ENCODE measurements at places on chromosomes 7 and 10.

DNA sequence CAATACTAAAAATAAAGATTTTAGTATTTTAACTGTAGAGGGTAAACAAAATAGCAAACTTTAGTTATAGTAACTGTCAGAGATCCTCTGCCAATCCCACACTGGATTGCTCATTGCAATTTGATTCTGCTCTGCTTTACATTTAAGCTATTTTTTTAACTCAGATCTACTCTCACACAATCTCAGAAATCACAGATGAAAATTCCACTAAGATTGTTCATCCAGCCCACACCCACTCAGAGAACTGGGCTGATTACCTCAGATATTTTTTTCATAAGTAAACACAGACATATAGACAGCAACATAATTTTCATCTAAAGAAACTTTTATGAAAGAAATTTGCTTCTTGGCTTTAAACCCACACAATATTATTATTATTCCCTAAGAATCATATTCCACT lies 7.0 kb downstream of the OSBPL3 start:
- no peak for DNase-seq

GRCh38 chr10:116781370-116781884 lies 39.1 kb upstream of the HSPA12A start:
- DNase-seq: no peak

DNA sequence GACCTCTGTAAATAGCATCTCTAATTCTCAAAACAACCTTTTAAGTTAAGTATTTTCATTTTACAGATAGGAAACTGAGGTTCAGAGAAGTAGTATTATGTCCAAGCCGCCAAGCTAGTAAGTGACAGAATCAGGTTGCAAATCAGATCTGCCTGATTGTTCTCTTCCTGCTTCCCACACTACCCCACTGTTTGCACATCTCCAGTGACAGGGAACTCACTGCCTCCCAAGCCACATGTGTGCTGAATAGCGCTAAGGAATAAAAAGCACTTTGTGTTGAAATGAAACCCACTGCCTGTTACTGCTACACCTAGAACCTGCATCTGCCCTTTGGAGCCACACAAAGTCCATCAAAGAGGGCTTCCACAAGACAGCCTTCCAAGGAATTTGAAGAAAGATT lies 45.1 kb upstream of the WDR11 start:
- DNase-seq: no peak

DNA sequence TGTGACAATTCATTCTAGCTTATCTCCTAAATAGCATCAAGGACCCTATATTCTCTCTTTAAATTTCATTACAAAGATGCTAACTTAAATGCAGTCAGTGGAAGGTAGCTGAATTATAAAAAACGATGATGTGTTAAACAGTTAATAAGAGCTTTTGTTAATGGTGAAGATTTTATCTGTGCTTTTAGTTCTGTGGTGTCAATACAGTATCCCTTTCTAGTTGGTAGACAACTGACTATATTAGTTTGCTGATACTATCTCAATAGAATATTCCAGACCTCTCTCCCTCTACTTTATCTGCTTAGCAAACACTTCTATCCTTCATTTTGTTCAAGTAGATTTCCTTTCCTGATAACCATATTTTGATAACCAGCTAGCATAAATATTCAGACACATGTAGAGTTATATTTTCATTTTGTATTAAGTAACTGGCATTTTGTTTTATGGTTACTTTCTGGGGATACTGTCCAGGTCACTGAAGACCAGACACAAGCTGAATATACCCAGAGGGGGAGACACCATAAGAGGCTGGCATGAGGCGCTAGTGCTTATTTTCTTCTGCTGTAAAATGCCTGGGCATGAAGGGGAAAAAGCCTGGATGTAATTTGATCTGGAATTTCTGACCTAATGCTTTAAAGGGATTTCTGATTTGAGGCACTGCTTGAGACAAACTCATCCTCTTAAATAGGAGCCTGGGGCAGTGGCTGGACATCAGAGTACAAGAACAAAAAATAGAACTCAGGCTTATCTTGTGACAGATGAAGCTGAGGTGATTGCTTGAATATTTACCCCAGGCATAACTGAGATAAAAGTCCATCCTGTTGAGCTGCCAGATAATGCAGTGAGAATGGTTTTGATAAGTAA lies 197.5 kb downstream of the MALRD1 start:
- no peak for DNase-seq

DNA sequence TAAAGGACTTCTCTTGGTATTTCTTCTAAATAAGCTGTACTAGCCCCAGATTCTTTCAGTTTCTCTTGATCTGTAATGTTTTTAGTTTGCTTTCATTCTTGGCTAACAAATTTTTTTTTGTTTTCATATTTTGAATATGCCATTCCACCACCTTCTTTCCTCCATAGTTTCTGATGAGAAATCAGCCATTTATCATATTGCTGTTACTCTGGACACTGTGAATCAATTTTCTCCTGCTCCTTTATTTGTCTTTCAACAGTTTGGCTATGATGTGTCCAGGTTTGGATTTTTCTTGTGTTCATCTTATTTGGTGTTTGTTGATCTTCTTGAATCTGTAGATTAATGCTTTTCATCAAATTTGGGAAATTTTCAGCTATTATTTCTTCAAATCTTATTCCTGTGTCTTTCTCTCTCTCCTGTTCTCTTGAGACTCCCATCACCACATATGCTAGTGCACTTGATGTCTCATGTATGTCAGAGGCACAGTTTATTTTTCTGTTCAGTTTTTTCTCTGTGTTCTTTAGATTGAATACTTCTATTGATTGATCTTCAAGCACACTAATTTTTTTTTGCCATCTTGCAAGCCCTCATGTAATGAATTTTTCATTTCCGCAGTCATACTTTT lies 15.0 kb downstream of the ELFN1 start:
- no peak for DNase-seq

- no peak for DNase-seq
Measured at GRCh38 chr10:131816941-131817700, 83.7 kb upstream of the PPP2R2D start.

- DNase-seq: no peak
Measured at GRCh38 chr7:36604806-36605205, 119.5 kb downstream of the AOAH start.

- DNase-seq: no peak
Measured at GRCh38 chr7:69833964-69834363, 235.7 kb downstream of the AUTS2 start.

DNA sequence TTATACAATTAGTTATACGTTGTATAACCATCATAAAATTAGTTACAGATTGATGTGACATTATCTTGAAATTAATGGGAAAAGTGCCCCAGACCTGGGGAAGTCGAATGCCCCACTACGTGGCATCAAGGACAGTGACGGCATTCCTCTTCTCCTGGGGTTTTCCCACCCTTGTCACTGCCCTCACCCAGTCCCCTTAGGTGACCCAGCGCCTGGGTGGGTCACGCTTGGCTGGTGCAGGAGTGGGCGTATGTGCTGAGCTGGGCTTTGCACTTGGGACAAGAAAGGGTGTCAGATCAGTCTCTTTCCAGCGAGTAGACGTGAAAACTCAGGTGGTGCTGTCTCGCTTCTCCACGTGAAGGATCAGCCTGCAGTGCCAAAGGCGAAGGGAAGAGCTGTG lies 7.6 kb downstream of the FOXK1 start:
- no peak for DNase-seq

- no peak for DNase-seq
Measured at GRCh38 chr7:38425509-38425908, 152.1 kb upstream of the TARP start.

DNA sequence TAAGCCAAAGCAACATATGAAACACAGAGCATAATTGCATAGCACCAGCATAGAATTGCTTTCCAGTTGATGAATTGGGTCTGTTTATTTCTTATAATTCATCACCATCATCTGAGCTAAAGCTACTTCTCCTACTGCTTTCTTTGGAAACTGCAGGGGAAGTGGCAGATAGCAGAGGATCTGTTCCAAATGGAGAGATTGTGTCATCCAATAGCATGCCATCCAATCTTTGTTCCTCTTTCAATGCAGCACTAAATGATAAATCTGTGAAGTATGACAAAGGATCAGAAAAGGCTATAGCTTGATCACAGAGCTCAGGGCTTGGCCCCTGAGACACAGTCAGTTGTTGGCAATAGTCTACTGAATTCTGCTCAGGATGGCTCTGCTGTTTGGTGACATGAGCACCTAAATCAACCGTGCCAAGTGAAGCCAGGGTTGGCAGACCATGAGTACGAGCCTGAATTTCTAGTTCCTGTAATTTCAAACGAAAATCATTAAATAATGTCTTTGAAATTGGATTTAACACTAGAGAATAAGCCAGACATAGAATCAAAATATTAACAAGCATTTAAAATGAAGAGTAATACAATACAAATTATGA lies 90.0 kb downstream of the TFEC start:
- DNase-seq: no peak

- DNase-seq: no peak
Measured at GRCh38 chr7:48617993-48618392, 306.4 kb upstream of the CDC14C start.

GRCh38 chr10:132549371-132549770 lies 11.8 kb downstream of the INPP5A start:
- DNase-seq: no peak

DNA sequence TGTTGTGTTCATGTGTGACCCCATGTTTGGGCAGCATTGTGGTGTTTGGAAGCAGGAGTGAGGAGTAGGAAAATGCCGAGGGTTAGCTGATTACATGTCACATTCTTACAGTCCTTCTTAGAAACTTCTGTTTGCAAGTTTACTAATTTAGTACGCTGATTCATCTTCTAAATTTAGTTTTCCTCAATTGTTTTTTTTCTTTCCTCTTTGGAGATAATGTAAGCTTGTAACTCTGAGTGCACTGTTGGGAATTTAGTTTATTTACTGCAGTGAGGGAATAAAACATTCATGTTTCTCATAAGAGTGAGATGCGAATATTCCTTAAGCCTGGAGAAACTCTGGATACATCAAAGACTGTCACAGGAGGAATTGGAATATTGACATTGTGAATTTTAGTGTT lies 135.0 kb downstream of the NT5C2 start:
- no peak for DNase-seq

- no peak for DNase-seq
Measured at GRCh38 chr10:112507046-112507445, 60.0 kb downstream of the VTI1A start.

GRCh38 chr10:45580371-45581215 lies 92.0 kb downstream of the ZFAND4 start:
- no peak for DNase-seq

GRCh38 chr10:103917302-103918052 lies 507 bp downstream of the STN1 start:
- no peak for DNase-seq

GRCh38 chr7:159227433-159227832 lies 82.8 kb upstream of the VIPR2 start:
- peak; percentile 11 for DNase-seq

DNA sequence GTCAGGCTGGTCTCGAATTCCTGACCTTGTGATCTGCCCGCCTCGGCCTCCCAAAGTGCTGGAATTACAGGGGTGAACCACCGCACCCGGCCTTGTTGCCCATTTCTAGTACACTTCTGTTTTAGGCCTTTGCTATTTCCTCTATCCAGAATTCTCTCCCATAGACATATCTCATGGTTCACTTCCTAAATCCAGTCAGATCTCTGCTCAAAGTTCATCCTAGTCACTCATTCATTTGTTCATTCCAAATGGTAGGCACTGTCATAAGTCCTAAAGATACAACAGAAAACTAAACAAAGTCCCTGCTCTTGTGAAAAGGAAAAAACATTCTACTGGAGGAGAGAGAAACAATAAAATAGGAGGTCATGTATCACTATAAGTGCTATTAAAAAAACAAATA lies 2.4 kb upstream of the MOSPD3 start:
- no peak for DNase-seq

DNA sequence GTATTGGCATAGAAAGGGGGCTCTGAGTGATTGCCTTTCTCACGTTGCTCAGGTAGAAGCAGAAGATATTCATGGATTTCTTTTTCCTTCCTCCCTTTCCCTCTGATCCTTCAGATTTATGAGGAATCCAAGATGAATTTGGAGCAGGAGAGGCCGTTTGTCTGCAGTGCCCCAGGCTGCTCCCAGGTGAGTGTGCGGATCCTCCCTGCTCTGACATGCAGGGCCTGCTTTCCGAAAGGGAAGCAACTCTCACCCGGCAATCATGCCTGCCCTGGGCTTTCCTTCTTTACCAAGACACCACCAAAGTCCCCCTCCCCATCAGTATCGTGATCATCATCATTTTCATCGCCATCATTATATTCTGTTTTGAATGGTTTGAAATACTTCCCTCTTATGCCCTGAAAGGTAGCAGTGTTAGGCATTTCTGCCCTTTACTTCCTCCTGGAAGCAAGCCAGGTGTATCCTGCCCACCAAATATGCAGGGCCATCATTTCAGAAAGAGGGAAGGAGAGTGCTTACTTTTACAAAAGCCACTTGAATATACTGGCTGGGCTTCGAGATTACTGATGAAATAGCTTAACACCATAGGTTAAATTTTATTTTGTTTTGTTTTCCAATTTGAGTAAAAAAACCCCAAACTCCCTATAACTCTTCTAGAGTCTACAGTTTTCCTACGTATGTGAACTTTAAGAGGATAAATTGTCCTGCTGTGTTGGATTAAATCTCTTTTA lies 75.9 kb downstream of the CREB5 start:
- no peak for DNase-seq

GRCh38 chr10:126634911-126635310 lies 35.6 kb downstream of the C10orf90 start:
- DNase-seq: peak; percentile 59

- DNase-seq: peak; percentile 31
Measured at GRCh38 chr10:66180581-66181318, 745.1 kb upstream of the LRRTM3 start.

DNA sequence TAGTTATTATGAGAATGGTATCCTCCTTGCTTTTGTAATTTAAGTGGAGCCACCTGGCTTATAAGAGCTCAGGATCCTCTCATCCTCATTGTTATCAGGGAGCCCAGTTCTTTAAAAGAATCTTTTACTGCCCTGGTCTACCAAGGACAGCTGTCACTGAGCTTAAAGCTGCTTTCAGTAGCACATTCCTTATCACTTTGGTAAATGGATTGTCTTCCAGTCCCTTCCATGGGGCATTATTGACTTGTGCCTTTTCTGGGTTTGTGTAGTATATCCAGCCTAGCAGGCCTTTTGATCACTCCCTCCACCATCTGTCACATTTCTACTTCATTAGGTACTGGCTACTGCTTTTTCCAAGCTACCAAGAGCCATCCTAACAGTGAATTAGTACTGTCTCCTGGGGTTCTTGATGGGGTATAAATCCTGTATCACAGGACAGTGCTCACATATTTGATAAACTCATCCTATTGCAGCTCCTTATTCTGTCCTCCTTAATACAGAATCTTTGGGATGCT lies 208.9 kb downstream of the TMEM26 start:
- no peak for DNase-seq

- no peak for DNase-seq
Measured at GRCh38 chr7:156818133-156818532, 74.8 kb downstream of the LMBR1 start.

GRCh38 chr10:78555128-78555527 lies 513.6 kb upstream of the ZMIZ1 start:
- DNase-seq: no peak

DNA sequence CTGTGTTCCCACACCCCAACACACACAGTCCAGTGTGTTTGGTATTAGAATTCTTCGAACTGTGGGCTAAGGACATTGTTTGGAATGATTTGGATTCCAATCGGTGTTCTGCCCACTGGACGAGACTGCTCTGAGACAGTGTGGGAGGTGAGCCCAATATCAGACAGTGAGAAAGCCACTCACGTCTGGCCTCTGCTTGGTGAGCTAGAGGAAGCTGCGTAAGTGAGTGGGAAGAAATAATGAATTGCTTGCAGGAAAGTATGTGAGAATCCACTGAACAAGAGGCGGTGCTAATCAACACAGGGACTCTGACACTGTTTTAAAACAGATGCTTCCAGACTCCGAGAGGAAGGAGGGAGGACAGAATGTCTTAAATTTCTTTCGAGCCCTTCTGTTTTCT lies 675.0 kb upstream of the ANKRD30A start:
- no peak for DNase-seq

GRCh38 chr10:129495698-129496097 lies 28.7 kb downstream of the MGMT start:
- DNase-seq: no peak
